ENCODE measurements at places on chromosomes 2 and 18.

DNA sequence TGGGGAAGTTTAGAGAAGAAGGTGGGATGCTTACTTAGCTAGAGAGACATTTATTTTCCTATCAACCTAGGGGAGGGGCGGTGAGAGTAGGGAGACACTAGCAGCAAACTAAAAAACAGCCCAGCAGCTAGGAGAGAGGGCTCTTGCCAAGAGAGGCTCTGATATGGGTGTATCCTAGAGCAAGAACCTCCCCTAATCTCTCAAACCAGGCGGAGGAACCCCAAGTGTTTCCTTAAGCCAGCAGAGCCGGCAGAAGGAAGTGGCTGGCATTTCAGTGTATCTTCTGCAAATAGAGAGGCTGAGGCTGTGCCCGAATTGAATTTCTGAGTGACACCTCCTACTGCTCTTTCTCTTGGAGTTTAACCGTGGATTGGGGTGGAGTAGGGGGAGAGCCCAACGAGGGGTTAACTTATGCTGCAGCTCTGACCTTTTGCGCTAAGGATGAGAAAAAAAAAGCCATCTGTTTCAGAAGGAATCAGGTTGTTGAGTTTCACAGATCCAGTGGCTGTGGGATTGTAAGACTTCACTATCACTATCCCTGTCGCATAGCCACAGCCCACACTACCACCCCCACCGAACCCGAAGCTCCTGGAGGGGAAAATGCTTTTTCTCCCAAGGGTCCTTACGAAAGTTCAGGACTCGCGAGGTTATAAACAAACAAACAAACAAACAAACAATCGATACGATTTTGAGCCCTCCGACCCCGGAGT lies 1.4 kb downstream of the ST8SIA5 start:
- DNase-seq: no peak

DNA sequence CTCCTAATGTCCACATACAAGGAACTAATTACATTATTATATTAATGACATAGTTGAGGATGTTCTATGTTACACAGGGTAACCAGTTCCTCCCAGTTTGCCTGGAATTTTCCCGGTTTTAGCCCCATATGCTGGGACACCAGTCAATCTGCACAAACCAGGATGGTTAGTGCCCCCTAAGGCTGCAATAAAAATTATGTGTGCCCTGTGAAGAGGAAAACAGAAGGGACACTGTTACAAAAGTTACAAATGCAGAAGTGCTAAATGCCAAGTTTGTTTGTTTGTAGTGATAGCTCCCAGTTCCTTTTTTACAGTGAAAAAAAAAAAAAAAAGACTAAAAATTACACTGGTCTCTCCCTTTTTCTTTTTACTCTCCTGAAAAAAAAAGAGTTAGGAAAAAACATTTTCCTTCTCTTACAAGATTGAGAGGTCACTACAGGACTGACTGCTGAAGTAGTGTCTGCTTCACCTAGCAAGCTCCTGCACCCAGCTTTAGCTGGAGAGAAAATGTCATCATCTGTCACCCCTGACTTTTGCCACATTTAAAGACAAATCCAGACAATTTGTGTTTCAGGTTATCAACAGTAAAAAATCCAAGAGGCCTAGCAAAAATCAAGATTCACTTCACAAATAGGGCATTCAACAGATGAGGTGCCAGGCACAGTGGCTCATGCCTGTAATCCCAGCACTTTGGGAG lies 3.2 kb downstream of the ANKRD44 start:
- DNase-seq: no peak

- DNase-seq: no peak
Measured at GRCh38 chr2:165522719-165523118, 53.2 kb downstream of the CSRNP3 start.

GRCh38 chr2:10500601-10501361 lies 52.7 kb upstream of the ODC1 start:
- no peak for DNase-seq

DNA sequence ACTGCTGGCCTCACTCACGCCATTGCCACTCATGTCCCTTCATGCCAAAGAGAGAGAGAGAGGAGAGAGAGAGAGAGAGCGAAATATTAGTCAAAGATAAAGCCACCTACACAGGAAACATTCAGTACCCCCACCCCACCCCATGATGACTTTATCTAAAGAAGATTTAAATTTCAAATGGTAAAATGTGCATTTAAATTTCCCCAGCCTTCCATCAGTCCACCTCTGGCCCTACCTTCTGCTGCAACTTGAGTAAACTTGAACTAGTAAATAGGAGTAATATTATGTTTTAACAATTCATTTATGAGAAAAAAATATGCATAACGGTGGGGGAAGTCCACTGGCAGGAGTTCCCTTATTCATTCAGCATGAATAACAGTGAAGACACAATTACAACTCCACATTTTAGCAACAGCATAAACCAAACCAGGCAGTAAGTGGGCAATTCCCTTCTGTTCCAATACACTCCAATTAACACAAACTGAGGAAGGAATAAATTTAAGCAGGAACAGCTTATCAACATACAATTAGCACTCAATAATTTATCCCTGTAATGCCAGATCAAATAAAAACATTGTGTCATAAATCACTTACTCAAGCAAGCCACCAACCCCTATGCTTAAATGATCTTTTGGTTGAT lies 264.2 kb downstream of the LNPK start:
- DNase-seq: peak; percentile 15

GRCh38 chr2:170651624-170652325 lies 63.4 kb upstream of the SP5 start:
- DNase-seq: no peak

- DNase-seq: no peak
Measured at GRCh38 chr18:37554399-37554787, 11.2 kb downstream of the CELF4 start.

GRCh38 chr2:233470839-233471238 lies 95.7 kb downstream of the USP40 start:
- no peak for DNase-seq

DNA sequence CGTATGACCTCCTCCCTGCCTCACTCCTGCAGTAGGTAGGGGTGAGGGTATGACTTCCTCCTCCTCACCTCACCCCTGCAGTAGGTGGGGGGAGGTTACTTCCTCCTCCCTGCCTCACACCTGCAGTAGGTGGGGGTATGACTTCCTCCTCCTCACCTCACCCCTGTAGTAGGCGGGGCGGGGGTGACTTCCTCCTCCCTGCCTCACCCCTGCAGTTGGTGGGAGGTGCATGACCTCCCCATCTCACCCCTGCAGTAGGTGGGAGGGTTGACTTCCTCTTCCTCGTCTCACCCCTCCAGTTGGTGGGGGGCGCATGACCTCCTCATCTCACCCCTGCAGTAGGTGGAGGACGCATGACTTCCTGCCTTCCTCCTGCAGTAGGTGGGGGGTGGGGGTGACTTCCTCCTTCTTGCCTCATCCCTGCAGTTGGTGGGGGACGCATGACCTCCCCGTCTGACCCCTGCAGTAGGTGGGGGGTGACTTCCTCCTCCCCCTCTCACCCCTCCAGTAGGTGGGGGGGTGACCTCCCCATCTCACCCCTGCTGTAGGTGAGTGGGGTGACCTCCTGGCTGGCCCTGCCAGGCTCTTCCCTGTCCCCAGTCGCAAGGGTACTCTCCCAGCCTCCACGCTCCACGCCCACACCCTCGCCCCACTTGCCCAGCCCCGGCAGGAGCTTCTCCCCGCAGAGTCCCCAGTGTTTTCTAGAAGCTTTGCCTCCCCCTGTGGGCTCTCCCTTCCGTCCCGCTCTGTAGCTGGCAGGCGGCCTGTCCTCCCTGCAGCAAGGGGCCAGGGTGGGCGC lies 39.3 kb downstream of the TSHZ1 start:
- no peak for DNase-seq

DNA sequence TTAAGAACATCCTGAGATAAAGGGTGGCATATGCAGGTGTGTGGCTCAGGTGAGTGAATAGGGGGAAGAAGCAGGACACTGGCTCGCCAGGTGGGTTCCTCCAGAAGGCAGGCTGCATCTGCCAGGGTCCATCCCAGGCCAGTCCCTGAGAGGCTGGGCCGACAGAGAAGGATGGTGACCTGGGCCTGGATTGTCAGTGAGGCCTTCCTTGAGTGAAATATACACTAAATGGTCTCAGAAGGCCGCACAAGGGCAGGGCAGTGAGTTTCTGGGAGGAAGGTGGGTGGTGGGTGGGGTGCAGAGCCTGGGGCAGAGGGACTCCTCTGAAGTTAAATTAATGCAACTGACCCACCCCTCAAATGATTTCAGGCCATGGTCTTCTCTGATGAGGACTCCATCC lies 182.1 kb downstream of the ANKRD30B start:
- DNase-seq: no peak

DNA sequence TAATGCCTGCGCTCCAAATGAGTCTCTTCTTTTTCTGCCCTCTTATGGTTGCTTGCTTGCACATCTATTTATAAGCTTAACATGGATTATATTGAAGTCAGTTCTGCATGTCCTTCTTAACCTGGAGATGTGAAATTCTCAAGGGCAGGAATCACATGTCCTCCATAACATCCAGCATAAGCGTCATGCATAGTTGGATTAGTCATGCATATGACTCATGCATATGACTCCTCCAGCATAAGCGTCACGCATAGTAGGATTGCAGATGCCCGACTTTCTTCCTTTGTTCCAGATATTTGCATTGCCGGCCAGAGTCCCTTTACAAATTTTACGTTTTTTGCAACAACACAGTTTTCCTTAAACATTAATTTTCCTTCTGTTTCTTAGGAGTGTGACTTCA lies 308.6 kb downstream of the TGIF1 start:
- no peak for DNase-seq

- no peak for DNase-seq
Measured at GRCh38 chr2:112705575-112705974, 15.2 kb upstream of the NT5DC4 start.

GRCh38 chr2:42974721-42975717 lies 182.6 kb upstream of the HAAO start:
- peak; percentile 76 for DNase-seq

GRCh38 chr2:3025984-3026383 lies 351.6 kb downstream of the EIPR1 start:
- DNase-seq: no peak

DNA sequence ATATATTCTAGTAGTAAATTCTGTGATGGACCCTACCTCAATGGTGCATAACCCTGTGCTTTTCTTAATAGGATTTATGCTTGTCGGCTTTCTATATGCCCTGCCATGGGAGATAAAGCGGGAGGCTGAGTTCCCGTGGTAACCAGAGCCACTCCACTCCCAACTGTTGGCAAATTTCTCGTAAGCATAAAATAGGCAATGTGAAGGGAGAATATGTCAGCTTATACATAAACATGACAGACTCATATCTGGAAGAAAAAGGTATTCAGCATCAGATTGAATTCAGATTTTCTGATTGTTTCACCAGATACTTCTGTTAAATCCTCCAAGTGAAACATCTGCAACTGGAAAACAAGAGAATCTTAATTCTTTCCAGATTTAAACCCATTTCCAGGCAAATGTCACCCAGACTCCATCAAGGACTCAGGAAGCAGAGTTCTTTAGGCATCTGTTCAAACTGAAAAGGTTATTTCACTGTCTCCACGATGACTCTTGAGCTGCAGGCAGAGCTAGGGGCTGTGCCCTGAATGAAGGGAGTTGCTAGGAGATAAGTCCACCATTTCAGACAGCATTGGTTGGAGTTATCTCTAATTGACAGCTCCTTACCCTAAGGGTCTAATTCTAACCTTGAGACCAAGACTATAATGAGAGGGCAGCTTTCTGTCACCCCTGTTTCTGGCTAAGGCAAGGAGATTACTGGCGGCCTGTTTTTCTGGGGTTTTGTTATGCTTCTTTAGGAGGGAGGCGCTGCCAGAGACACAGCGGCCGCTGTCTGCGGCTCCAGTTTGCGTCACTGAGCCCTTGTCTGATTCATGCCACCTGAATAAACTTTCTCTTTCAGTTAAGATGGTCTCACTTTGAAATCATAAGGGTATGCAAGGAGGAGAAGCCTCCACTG lies 381.3 kb downstream of the SOX11 start:
- peak; percentile 32 for DNase-seq

GRCh38 chr18:23479829-23480505 lies 23.3 kb upstream of the RMC1 start:
- DNase-seq: no peak

DNA sequence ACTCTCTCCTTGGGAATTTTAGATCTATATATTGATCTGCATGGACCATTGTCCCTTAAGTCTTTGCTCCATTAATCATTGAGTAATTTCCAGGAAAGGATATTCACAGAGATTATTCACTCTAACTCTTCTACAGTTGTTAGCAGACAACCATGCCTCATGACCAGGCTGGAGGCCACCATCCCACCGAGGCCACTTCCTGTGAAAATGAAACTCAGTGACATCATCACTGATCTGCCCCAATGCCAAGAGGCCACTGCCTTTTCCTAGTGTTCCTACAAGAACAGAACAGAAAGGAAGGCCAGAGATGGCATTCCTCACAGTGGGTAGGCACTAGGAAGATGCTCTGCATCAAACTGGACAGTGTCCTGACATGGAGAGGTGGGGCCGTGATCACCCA lies 161.3 kb downstream of the DTNA start:
- no peak for DNase-seq

All from hippocampal formation (tissue), 2 donors.